BE2C (cell line): ENCODE measurements at places on chromosomes 16 and 17.

GRCh38 chr16:60077861-60078260 lies 1343.7 kb upstream of the GOT2 start:
- DNase-seq = no peak

- no peak for DNase-seq
Measured at GRCh38 chr17:45129426-45129939, 2.8 kb downstream of the PLCD3 start.

GRCh38 chr17:37829592-37830123 lies 84.8 kb upstream of the HNF1B start:
- no peak for DNase-seq

DNA sequence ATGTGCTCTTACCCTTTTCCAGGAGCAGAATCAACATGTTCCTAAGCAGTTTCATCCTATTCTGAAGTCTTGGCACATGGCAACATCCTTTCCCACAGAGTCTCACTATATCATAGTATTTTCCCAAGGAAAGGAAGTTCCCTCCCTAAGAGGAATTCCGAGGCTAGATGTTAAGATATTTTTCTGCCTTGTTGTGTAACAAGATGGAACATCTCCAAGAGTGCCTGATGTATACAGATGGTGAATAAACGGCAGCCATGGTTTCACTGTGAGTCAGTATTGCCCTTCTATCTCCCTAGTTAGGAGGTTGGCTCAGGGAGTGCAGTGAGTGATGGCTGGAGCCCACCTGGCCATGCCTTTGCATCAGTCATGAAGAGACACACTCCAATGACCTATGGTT lies 48.2 kb downstream of the SPACA3 start:
- DNase-seq = no peak

GRCh38 chr16:55508271-55508921 lies 476 bp upstream of the LPCAT2 start:
- DNase-seq = no peak
